ENCODE measurements at places on chromosomes 1 and 21.
A peak's percentile ranks its signal among the peaks of the same experiment; 100 is the strongest.

DNA sequence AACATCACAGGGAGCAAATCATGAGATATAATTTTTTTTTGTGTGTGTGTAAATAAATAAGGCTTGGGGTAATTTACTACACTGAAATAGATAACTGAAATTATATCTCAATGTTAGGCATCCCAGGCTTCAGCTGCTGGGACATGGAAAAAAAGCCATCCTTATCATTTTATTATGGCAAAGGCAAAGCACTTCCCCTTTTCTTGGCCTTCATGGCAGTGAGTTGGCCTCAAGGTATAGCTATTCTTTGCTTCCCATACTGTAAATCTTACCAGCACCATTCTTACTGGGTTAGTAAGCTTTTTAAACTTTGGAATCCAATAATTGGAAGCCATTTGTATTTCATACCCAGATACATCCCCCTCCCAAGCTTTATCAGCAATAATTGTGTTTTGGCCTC, 29.0 kb downstream of the RBM11 start:
- DNase-seq: no peak

DNA sequence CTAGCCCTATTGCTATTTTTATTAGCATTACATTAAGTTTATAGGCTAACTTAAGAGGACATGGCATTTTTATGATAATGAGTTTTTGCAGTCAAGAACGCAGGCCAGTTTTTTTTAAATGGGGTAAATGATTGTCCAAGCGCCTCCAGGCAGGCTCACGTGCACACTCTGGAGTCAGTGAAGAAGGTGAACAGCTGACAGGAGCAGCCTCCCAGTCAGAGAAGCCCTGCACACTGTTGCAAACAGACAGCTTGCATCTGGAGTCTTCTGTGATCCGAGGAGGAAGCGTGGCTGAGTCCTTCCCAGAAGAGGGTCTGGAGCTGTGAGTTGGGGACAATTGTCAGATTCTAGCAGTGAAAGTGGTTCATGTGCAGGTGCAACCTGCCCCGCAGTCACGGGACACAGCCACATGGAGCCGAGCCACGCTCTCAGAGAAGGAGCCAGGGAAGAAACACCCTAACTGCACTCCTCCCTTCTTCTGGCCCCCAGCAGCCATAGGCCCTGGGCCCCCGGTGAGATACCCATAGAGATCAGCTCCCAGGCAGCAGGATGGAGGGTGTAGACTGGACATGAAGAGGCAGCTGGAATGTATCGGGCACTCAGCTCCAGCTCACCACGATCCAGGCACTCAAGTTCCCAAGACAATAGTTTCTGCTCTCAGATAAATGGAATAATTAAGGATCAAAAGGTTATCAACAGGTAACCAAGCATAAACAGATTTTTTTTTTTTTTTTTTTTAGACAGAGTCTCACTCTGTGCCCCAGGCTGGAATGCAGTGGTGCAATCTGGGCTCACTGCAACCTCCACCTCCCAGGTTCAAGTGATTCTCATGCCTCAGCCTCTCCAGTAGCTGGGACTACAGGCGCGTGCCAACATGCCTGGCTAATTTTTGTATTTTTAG, 26.4 kb downstream of the CAPN2 start:
- peak; percentile 65 for DNase-seq

DNA sequence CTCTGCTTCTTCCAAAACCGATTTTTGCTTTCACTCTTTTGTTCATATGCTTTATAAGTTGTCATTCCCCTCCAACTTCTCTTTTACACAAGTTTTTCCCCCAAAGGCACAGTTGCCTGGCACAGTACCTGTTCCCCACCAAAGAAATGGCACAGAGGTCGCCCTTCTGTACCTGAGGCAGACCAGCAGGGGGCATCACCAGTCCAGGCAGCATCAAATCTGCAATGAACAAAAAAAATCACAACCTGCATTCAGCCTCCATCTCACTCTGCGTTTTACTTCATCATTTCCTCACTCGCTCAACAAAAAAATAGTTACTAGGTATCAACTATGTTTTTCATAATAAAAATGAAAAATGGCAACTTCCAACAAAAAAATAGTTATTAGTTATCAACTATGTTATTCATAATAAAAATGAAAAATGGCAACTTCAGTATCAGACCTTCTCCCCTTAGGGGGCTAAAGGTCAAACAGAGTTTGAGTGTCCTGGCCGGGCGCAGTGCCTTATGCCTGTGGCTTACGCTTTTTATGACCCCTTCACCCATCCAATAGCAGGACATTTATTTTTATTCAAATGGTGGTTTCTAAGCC, 4.1 kb downstream of the EIF2D start:
- no peak for DNase-seq

DNA sequence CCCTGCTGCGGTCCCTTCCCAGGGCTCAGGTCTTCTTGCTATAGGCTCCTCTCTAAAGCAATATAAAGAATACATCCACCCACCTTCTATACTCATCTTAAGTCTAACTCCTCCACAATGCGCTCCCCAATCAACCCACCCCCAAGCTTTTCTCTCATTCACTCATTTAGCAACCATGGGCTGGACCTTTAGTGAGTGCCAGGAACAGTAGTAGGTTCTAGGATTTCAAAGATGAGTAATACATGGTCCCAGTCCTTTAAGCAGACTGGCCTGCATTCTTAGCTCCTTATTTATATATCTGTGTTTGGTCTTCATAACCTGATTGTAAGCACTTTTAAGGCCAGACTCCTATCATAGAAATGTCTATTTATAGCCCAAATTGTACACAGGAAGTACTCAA, 5.9 kb downstream of the CAMK1G start:
- DNase-seq: no peak

GRCh38 chr1:78475888-78476610, 14.7 kb upstream of the PTGFR start:
- no peak for DNase-seq

DNA sequence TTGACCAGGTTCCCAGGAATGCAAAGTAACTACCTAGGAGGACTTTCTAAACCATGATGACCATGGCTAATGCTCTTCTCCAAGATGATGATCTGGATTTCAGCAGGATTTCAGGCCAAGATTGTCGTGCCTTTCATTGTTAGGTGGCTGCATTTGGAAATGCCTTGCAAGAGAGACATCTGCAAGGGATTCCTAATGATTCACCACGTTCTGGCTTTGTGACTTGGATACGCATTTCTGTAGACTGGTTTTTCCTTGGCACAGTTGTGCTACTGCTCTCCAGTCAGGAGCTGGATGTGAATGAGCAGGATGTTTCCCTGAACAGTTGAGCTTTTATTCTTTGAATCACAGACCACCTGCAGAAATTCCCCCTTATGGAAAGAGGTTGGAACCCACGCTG, 212.4 kb downstream of the BACH1 start:
- no peak for DNase-seq

- DNase-seq: no peak
Measured at GRCh38 chr1:89904219-89904980, 83.6 kb downstream of the LRRC8D start.

- no peak for DNase-seq
Measured at GRCh38 chr1:202794051-202794740, 14.0 kb downstream of the KDM5B start.

GRCh38 chr1:185400052-185400451, 83.0 kb upstream of the IVNS1ABP start:
- no peak for DNase-seq

Measured in lung (tissue), 17 donors.